Dermis blood vessel endothelial cell (primary cell): ENCODE measurements at places on chromosomes 1 and 21. TPM values are rescaled to one million over a fixed set of nuclear protein-coding genes. Genes with fewer than 3 reads are reported as not detected.
A peak's percentile ranks its signal among the peaks of the same experiment; 100 is the strongest.

ANGPTL1 gene
- total RNA-seq: not detected in 2 replicates

LGALS8 gene
- 132 and 140 TPM in 2 replicates for total RNA-seq

ATP1A2 gene
- total RNA-seq: not detected in 2 replicates

KRTAP21-2 gene
- 0.68 TPM in 1 of 2 replicates, not detected in the other for total RNA-seq

GRCh38 chr1:34872133-34872503 lies 12.6 kb upstream of the SMIM12 start:
- no peak for DNase-seq

- DNase-seq: no peak
These were observed 10.0 kb downstream of the SLC25A24 start for GRCh38 chr1:108190001-108190634.

- DNase-seq: no peak
These were observed 172.8 kb upstream of the SAMSN1 start for GRCh38 chr21:14718951-14719350.

GRCh38 chr21:45518742-45519141 lies 23.5 kb downstream of the SLC19A1 start:
- DNase-seq: peak; percentile 20

DNA sequence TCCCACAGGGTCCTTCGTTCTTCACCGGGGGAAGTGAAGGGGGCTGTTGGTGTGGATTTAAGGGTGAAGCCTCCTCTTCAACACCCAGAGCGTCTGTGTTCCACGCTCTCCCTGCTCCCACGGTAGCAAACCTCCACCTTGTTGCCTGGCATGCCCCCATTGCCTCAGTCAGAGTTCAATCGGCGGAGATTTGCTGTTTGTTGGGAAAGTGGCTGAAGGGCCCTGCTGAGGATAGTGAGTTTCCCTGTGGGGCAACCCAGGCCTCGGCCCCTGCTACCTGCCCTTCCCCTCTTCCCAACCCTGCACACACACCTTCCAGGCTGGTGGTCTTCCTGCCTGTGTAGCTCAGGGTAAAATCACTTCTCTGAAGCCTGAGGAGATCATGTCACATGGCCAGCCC lies 60.5 kb downstream of the TOR1AIP2 start:
- no peak for DNase-seq
